ENCODE measurements at places on chromosomes 11 and 22. TPM values are rescaled to one million over a fixed set of nuclear protein-coding genes. Genes with fewer than 3 reads are reported as not detected.

GRCh38 chr11:123640677-123641494 is 13.5 kb downstream of the SCN3B start:
- no peak for DNase-seq

RFPL2 gene
- not detected for total RNA-seq

CHRM1 gene
- total RNA-seq: not detected

DNA sequence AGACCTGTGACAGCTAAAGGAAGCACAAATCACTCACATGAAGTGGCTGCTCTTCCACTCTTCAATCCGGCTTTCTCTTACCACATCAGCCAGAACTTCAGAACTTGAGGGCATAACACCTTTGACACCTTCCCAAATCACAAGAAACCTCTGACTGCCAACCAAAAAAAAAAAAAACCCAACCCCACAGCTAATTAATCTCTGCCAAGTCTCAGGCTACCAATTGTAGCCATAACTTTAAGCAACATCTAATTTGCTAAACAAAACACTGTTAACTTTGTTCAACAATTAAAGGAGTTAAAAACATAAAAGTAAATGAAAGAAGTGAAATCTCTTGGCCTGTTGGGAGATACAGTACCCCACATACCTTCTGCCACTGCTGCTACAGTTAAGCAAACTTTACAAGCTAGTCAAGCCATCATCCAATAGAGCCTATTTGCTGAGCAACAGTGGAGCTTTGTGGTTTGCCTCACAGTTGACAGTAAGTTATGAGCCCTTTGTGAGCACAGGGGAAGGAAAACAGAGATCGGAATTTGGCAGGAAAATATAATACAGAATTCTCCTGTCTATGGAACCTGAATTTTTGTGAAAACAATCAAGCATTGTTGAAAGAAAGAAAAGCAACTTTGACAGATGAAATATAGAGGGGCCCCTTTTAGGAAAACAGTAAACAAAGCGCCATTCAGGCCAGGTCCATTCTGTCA is at the start of gene SOX6:
SOX6 (minus strand) TSS at position 490 of the 704 bp plus-strand sequence. CDS start 15,298 bp downstream, outside the sequence.
- no peak for DNase-seq

CAVIN3 gene
- total RNA-seq: 156 TPM

GRCh38 chr11:96001037-96001436 is 77.1 kb upstream of the MTMR2 start:
- DNase-seq: no peak

DNA sequence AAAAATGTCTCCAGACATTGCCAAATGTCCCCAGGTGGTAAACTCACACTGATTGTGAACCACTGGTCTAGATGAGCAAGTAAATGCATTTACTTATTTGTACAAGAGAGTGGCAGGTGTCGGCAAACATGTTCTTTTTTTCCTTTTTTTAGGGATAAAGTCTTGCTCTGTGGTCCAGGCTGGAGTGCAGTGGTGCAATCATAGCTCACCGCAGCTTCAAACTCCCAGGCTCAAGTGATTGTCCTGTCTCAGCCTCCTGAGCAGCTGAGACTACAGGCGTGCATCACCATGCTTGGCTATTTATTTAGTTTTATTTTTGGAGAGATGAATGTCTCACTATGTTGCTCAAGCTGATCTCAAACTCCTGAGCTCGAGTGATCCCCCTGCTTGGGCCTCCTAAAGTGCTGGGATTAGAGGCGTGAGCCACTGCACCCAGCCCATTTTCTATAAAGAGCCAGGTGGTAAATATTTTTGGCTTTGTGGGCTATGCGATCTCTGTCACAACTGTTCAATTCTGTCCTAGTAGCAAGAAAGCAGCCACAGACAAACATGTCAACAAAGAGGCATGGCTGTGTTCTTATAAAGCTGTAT is 1.4 kb downstream of the VPREB1 start:
- DNase-seq: peak; percentile 6

DNA sequence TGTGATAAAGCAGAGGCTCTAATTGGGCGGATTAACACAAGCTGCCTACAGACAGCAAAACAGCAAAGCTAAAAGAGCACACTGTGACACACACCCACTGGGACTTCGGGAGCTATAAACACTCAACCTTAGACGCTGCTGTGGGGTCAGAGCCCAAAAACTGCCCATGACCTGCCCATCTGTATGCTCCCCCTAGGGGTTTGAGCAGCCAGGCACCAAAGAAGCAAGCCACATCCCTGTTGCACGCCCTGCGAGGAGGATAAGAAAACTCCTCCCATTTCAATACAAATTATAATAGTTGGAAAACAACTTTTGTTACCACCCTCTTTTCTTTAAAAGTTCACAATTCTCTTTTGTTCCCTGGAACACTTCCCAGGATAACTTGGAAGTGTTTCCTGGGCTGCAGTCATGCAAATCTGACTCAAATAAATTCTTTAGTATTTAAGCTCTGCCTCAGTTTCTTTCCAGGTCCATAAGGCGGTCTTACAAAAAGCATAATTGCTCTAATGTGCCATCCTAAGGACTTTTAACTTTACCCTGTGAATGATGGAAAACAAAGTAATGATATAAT is 86.4 kb downstream of the DLG2 start:
- no peak for DNase-seq

DNA sequence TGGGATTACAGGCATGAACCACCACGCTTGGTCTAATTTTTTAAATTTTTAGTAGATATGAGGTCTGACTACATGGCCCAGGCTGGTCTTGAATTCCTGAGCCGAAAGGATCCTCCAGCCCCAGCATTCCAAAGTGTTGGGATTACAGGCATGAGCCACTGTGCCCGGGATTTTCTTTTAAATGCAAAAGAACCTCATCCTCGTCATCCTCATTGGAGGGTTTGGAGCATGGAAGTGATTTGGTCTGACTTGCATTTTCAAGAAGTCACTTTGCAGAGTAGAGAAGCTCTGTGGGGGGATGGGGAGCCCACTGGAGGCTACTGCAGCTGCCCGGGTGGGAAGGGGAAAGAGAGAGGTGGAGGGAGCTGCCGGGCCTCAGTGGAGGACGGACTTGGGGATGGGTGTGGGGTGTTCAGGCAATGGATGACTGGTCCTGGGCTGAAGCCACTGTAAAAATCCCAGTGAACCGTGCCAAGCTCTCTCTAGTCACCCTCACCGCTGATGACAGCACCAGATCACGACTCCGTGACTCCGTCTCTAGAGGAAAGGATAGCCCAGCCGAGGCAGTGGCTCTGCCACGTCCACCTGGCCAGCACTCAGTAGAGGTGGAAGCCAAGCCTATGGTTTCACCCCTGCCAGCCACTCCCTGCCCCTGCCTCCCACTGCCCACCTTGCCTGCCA is 32.8 kb upstream of the SLC22A12 start:
- no peak for DNase-seq

DNA sequence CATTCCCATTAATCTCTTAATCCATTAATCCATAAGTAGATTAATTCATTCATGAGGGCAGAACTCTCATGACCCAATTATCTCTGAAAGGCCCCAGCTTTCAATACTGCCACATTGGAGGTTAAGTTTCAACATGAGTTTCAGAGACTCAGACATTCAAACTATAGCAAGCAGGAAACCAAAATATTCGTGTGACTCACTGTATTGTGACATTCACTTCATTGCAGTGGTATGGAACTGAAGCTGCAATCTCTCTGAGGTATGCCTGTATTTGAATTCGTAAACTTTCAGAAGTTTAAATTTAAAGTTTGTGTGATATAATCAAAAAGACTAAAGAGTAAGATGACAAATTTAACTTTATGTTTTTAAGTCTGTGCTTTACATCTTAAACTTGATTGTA is 2.9 kb upstream of the OR52J3 start:
- no peak for DNase-seq

- no peak for DNase-seq
These were observed 242.1 kb upstream of the KIRREL3 start for GRCh38 chr11:127242676-127243075.

DNA sequence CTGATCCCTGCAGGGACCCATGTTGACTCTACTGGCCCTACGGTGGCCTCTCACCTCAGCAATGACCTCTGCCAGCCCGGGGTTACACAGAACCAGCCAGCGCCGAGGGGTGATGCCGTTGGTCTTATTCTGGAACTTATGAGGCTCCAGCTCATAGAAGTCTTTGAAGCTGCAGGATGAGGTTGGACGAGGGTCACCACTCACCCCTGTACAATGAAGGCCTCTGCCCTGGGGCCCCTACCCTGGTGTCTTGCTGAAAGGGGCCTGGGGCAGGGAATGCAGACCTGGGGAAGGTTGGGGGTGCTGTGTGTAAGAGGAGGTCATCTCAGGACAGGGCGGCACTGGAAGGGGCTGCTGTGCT is 6.8 kb downstream of the PYGM start:
- DNase-seq: no peak

DNA sequence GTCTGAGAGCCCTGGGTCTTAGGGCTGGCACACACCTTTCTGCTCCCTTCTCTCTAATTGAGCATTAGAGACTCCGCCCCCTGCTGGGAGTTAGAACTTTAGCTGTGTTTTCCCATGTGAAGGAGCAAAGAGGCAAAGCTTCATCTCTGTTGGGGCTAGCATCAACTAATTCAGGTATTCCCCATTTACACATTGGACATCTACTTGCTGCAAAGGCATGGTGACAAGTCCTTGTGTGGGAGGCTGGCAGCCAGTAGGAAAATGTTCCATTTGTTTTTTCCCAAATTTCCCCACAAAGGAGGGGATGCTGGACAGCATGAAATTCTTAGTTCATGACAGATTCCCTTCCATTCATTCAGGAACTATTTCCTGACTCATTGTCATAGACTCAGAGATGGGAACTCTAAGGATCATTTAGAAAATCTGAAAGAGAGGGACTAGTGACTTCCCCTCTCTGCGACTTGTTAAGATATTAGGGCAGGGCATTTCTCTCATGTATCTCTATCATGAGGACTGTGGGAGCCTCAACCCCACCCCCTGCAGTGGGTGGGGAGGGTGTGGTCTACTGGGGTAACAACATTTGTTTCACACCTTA is 3.6 kb downstream of the CD44 start:
- no peak for DNase-seq

CLMP gene
- 99.4 TPM for total RNA-seq

GRCh38 chr11:61907871-61908729 is 9.3 kb downstream of the RAB3IL1 start:
- DNase-seq: no peak

DNA sequence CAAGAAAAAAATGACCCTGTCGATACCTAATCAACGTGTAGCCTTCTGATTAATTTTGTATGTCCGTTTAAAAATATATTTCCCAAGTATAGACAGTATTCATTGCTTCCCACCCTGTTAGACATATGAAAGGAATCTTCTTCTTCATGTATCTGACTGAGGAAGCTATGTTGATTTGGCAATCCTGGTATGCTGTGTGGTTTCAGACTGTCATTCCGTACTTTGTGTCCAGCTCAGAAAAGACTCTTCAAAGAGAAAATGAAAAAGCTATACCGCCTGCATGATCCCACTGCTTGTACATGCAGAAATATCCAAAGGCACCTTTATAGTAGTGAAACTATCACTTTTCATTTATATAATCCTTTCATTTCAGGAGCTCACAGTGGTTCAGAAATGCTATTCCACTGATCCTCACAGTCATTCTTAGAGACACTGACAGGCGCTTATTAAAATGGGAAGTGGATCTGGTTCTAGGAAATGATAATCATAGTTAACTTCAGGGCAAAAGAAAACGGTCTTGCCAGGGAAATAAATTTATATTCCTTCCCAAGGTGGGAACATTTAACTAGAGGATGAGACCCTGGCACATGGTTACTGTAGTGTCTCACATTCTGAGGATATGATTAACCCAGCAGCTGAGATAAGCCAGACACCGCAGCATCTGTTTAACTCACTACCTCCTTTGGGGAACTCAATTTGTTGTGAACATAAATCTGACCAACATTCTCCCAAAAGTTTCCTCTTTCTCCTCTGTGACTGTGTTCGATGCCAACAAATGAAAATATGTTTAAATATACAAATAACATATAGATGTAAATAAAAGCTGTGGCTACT is 599.2 kb upstream of the LUZP2 start:
- DNase-seq: no peak

OR10AG1 gene
- total RNA-seq: not detected

- DNase-seq: no peak
These were observed 43.8 kb downstream of the PRR5L start for GRCh38 chr11:36339888-36340287.

SOX6 gene
- 4.9 TPM for total RNA-seq

DNA sequence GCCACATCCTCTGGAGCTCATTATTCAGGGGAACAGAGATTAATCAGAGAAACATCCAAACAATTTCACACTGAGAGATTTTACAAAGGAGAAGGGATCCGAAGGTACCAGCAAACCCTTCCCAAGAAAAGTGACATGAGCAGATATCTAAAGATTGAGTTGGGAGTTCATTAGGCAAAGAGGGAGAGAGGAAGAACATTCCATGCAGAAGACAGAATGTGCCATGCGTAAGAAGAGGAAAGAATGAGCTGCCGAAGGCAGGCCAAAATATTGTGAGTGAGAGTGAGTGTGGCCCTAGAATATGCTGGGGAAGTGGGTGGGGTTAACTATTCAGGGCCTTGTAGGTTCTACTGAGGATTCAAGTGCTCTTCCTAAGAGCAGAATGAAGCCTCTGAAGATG is 50.0 kb upstream of the LYVE1 start:
- no peak for DNase-seq

PRG3 gene
- total RNA-seq: not detected

DNA sequence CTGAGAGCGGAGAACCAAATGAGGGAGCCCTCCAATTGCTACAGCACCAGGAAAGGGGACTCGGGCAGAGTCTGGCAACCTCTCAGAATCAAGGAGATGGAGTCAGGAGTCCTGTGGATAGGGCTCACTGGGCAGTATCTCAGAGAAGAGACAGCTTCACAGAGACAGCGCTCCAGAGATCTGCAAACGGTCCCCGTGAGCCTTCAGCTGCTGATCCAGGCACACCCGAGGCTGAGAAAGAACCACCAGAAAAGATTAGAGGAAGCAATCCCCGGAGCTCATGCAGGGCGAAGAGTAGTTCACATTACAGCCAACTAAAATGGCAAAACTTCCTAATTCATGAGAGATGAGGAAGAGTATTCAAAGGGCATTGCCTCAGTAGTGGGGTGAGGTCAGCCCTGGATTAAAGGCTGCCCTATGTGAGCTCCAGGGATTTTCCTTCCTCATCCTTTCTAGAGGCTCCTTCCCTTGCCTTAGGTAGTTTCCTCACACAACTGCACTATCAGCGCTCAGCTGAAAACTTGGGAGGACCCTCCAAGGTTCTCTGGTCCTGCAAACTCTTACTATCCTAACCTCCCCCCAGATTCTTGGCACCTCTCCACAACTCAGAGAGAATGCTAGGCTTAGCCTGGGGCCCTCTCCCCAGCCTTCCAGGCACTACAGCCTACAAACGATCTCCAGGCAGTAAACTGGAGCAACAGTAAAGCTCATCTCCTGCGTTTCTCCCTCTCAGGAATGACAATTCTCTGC is 23.7 kb downstream of the SCN4B start:
- DNase-seq: no peak

GRCh38 chr22:25726241-25726640 is 15.7 kb upstream of the MYO18B start:
- DNase-seq: no peak

DNA sequence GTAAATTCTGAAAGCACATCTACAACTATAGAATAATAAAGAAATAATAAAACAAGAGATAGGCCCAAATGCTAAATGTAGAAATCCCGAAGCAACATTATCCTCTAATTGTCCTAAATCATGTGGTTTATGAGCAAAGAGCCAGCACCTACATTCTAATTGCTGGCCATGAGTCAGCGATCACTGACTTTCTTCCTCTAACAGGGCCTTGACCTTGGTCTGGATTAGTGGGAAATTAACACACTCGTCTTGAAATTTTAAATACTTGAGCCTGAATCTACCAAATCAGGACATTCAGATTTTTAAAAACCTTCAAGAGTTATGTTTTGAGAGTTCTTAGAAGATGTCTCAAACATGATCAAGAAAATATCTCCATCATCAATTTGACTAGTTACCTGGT is 727.6 kb downstream of the METTL15 start:
- no peak for DNase-seq
